Vagina (tissue), 2 donors: ENCODE measurements at places on chromosomes 2 and 18. TPM values are rescaled to one million over a fixed set of nuclear protein-coding genes. Genes with fewer than 3 reads are reported as not detected.

CNGA3 gene
- total RNA-seq = not detected

HRH4 gene
- total RNA-seq = not detected

ZSCAN30 gene
- 19.4 TPM for total RNA-seq

EPG5 gene
- total RNA-seq = 29.5 TPM

PCARE gene
- not detected for total RNA-seq
